ENCODE measurements at places on chromosomes 12 and 14.

- DNase-seq = no peak
Observed at GRCh38 chr14:21084998-21085853, 13.2 kb downstream of the ZNF219 start.

DNA sequence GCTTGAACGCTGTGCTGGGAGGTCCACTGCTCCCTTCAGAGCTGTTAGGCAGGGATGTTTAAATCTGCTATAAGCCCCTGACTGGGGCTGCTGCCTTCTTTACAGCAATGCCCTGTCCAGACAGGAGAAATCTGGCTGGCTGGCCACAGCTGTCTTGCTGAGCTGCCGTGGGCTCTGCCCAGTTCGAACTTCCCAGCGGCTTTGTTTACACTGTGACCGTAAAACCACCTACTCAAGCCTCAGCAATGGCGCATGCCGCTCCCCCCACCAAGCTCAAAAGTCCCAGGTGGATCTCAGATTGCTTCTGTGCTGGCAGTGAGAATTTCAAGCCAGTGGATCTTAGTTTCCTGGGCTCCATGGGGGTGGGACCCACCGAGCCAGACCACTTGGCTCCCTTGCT, 35.8 kb downstream of the CKAP4 start:
- DNase-seq = no peak

GRCh38 chr14:101116065-101116464, 212.5 kb upstream of the RTL1 start:
- DNase-seq = no peak

- DNase-seq = no peak
Observed at GRCh38 chr14:37078131-37078530, 94.3 kb downstream of the SLC25A21 start.

GRCh38 chr14:102418169-102418852, 55.6 kb downstream of the TECPR2 start:
- no peak for DNase-seq

DNA sequence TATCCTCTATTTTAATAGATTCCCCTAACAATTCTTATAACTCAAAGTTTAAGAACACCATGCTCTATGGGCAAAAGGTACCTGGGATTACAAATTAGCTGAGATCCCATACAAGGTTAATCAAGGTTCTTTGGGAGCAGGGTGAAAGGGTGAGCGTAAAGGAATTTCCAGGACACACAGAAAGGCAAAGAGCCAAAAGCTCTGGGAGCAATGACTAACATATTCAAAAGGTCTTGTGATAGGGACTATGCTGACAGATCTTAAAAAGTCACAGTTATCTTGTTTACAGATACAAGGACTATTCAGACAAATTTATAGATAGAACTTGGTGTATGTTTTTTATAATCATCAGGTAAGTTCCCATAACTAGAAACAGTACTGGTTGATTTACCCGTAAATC, 19.5 kb upstream of the PPFIBP1 start:
- no peak for DNase-seq

- DNase-seq = no peak
Observed at GRCh38 chr14:66009089-66009488, 477.1 kb upstream of the CCDC196 start.

DNA sequence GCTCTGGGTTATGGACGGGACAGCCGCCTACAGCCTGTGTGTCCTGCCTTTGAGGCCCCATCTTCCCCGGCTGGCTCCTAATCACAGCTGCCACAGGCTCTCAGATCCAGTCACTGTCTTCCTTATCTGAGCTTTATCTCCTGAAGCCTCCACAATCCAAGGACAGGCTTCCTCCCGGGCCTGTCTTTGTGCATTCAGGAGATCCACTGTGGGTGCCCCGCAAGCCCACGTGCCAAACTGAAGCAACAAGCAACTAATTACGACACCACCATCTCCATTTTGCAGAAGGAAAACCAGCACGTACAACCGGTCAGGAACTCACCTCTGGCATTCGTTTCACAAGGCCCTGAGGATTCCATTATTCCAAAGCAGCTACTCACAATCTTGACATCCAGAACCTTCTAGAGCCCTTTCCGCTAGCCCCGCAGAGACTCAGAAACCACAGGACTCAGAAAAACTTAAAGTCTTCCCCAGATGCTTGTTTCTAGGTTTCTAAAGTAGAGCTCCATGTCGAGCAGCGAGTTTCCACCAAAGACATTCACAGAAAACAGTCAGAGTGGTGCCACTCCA, 14.0 kb downstream of the SYNE3 start:
- no peak for DNase-seq

- no peak for DNase-seq
Observed at GRCh38 chr12:39574378-39574777, 45.2 kb downstream of the ABCD2 start.

DNA sequence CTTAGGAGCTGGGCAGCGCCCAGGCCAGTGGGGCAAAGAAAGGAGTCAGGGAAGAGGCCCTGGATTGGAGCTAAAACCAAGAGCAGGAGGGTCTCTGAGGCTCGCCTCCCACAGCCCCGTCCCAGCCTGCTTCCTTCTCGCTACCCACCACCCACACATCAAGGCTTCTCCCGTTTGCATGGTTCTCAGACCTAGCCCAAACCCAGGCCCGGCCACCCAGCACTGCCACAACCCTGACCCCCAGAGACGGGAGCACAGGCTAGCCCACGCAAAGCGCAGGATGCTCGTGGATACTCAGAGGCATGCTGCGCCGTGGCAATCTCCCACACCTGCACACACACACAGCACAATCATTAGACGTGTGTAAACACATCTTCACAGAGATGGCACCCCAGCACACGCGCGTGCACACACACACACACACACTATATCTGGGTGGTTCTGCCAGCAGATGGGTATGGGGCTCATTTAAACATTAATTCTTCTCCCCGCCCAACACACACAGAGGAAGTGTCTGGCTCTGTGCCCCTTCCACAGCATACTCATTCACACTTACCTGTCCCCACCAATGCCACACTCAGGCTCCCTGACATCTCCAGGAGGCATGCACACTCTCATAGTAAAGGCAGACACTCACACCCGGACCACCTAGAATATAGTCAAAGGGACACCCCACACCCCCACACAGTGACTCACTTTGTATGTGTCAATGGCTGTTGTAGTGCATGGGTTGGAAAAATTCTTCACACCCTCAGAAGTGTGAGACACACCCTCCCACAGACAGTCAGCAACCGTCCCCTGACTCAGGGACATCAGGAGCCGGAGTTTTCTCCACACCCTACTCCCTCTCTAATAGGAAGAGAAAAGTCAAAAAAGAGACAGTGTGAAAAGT, 1.1 kb downstream of the CARMIL3 start:
- no peak for DNase-seq

GRCh38 chr12:16939871-16940306, 333.9 kb upstream of the LMO3 start:
- peak; percentile 86 for DNase-seq

- no peak for DNase-seq
Observed at GRCh38 chr14:69133206-69134125, 19.5 kb downstream of the DCAF5 start.

GRCh38 chr12:124378926-124379325, 84.0 kb downstream of the RFLNA start:
- DNase-seq = no peak

DNA sequence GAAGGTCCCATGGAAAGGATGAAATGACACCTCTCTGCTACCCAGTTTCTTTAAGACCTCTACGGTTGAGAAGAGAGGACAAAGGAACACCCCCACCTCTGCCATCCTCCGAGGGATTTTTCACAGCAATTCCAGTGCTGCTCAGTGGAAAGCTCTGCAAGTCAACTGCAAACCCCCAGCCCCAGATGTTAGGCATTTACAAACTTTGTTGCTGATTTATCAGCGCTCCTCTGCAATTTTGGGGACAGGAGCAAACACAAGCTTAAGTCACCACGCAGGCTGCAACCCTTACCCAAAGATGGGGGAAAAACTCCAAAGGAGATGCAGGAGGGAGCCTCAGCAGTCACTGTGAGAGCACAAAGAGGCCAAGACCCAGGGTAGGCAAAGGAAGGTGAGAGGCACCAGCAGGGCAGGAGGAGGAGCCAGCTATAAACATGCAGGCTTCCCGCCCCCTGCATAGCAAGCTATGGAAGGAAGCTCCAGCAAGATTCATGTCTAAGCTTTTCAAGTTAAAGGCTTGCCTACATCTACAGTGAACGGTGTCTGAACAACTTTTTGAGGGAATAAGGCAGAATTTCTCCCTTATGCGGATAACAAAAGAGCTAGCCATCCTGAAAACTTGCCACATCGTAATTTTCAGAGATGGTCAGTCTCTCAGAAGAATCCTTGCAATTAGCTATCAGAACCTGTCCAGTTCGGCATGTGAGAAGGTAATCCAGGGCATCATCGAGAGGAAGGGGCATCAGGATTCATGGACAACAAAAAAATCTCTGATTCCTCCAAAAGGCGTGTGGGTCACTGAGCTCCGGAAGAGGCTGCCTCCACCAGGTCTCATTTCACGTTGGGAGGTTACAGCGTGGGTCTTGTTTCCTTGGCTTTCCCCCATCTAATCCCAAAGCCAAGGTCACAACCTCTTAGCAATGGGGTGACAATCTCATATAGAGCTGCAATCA, 3.9 kb downstream of the CTDSP2 start:
- DNase-seq = peak; percentile 38

DNA sequence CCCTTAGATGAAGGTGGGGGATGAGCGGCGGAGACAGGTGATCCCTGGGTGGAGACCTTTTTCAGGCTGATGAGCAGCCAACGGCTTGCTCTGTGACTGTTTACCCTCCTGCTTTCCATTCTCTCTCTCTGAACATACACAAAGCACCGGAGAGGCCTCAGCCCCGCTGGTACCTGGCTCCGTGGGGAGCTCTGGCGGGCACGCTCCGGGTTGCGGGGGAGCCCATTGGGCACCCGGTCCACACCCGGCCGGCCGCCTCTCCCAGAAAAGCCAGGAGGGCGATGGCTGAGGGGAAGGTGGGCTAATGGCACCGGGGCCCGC, 545 bp downstream of the SMARCC2 start:
- DNase-seq = no peak

- DNase-seq = no peak
Observed at GRCh38 chr14:80315681-80316080, 104.4 kb upstream of the DIO2 start.

- DNase-seq = no peak
Observed at GRCh38 chr14:82490397-82490796, 956.7 kb upstream of the SEL1L start.

DNA sequence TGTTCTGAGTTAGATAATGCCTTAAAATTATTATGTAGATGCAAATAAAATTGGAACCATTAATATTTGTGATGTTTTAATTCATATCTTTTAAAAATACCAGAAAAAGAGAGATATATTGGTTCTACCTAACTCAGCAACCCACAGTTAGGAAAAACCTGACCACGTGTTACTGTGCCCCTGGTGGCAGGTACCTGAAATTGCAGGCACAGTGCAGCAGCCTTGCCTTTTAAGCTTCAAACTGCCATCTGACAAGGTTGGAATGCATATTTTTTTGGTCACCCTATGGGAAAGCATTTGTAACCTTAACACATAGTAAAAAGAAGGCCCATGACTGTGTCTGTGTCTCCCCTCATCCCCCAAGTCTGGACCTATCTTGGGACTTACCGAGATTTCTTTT, 109.4 kb upstream of the NOS1 start:
- DNase-seq = no peak

DNA sequence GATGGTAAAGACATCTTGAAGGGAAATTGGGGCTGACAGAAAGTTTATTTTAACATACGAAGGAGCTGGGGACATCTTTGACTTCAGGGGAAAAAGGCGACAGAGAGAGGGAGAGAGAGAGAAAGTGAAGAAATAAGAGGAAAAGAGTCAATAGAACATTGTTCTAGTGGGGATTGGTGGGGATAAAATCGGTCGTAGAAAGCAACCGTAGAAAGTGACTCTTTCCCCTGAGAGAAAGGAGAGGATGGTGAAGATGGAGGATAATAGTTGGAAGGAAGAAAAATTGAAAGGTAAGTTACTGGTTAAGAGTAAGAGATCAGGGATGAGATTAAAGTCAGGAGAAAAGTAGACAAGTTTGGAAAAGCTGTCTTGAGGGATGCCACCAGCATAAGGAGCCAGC, 75.9 kb downstream of the LMNTD1 start:
- no peak for DNase-seq

DNA sequence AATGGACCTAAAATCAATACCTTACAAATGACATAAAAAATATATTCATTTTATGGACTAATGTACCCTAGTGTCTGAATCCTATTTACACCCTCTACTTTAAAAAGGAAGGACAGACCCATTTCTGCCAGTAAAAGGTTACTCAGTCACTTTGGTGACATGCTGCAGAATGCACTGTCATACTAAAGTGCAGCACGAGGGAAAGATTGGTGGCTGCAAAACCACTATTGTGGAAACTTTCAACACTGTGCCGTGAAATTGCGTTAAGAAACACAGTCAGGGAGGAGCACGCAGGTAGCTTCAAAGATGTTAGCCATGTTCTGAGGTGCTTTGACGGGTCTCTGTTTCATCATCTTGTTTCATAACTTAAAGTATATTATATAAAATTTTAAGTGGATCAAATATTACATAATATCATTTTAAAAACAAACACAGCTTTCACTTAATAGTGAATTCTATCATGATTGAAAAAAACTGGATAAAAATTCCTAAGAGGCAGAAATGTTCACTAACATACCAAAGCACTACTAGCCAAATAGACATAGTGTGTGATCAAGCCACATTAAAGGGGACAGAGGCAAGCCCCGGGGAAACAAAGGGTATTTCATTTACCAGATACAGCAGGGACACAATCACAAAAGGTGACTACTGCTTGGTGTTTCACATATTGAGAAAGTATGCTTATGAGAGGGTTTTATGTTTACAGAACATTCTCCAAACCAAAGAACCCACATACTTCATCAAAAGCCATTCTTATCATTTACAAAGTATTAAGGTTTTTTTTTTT, 330.8 kb upstream of the SOX5 start:
- DNase-seq = no peak

DNA sequence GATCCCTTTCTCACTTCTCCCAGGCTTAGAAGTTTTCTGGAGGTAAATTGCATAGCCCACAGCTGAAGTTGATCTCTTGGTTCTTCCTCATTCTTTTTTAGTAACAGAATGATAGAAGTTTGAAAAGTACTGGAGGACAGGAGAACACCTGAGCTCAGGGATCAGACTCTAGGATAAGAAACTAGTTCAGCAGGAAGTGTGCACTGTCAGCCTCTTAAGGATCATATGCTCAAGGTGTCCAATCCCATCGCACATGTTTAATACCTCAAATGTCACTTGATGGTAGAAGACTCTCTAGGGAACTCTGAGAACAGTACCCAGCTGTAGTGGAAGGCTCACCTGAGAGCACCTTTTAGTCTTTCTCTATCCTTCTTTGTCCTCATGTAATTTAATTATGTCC, 14.7 kb upstream of the LIMA1 start:
- DNase-seq = no peak

DNA sequence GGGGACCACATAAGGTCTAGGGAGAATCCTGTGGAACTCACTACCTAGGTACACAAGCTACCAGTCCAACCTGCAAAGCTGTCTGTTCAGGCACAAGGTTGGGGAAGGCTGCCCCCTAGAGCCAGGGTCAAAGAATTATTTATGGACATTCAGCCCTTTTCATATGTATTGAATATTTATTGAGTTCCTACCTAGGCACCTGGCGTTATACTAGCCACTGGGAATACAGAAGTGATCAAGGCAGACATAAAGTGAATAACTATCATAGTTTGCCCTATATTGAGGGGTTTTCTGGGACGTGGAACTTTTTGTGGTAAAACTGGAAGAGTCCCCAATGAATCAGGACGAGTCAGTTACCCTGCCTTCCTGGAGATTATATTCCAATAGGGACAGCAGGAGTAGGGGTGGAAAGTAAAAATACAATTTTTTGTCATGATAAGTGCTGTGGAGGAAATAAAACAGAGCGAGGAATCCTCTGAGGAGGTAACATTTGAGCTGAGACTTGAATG, 5.8 kb upstream of the SLC48A1 start:
- DNase-seq = peak; percentile 61

GRCh38 chr14:99921425-99921824, 128.2 kb downstream of the EML1 start:
- no peak for DNase-seq
